ENCODE measurements at places on chromosomes 12 and 14. TPM values are rescaled to one million over a fixed set of nuclear protein-coding genes. Genes with fewer than 3 reads are reported as not detected.
A peak's percentile ranks its signal among the peaks of the same experiment; 100 is the strongest.

- no peak overlapping the region for H3K27ac ChIP-seq
- no peak overlapping the region for H3K4me3 ChIP-seq
- H3K36me3 ChIP-seq = no peaks in the 10 kb centered on the region
Measured at GRCh38 chr12:45131506-45131905, 80.6 kb upstream of the DBX2 start.

GRCh38 chr12:128542844-128543243, 275.9 kb downstream of the TMEM132C start:
- H3K4me3 ChIP-seq = no peak overlapping the region
- no peak overlapping the region for H3K27ac ChIP-seq
- no peaks in the 10 kb centered on the region for H3K4me1 ChIP-seq
- H3K36me3 ChIP-seq = no peaks in the 10 kb centered on the region

DNA sequence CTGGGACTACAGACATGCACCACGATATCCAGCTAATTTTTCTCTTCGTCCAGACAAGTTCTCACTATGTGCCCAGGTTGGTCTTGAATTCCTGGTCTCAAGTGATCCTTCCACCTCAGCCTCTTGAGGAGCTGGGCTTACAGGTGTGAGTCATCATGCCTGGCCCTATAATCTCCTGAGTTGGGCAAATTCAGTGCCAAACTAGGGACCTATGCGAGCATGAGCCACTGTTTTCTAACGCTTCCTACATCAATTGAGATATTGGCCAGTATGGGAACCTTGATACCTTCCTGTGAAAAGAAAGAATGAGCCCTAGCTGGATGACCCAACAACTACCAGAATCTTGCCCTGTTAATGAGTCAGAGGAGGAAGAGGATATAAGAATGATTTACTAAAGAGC, 585.2 kb downstream of the C12orf50 start:
- H3K27me3 ChIP-seq = no peaks in the 10 kb centered on the region
- H3K36me3 ChIP-seq = no peaks in the 10 kb centered on the region
- H3K4me1 ChIP-seq = no peaks in the 10 kb centered on the region
- no peak overlapping the region for H3K27ac ChIP-seq

DNA sequence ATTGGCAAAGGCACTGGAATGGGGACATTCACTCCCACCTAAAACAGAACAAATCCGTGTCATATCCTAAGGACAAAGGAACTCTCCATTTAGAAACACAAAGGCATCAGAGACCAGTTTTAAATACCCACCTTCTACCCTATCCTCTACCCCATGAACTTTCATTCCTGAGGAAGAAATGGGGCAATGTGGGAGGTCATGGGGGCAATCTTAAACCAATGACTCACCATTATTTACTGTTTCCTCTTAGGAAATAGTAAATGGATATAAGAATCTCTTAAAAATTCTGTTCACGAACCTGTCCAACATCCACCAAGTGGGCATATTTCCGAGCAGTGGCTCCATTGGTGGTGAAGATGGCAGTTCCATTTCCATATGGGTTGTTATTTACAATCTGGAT, 19.4 kb downstream of the ALDH6A1 start:
- no peak for DNase-seq
- H3K36me3 ChIP-seq = no peaks in the 10 kb centered on the region
- no peak overlapping the region for H3K27ac ChIP-seq
- H3K4me1 ChIP-seq = no peaks in the 10 kb centered on the region

- no peaks in the 10 kb centered on the region for H3K4me1 ChIP-seq
- no peak overlapping the region for H3K4me3 ChIP-seq
Measured at GRCh38 chr12:32785557-32785956, 29.9 kb upstream of the YARS2 start.

DNA sequence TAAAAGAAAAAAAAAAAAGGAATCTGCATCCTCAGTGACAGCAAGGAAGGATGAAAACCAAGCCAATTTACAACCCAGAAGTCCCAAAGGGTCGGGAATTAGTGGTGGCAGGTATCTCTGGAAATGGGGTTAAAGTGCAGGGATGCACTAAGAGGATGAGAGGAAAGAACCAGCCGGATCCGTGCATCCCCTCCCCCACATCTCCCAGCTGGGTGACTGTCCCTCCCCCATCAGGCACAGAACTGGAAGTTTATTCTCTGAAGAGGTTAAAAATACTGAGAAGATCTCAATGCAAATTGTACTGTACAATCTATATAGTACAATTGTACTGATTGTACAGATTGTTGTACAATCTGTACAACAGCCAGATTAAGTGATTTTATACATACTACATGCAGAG, 15.4 kb downstream of the CLMN start:
- H3K4me1 ChIP-seq = no peaks in the 10 kb centered on the region
- no peak overlapping the region for H3K4me3 ChIP-seq
- H3K27ac ChIP-seq = no peak overlapping the region

- no peak overlapping the region for H3K27ac ChIP-seq
- H3K4me1 ChIP-seq = no peaks in the 10 kb centered on the region
- H3K27me3 ChIP-seq = no peaks in the 10 kb centered on the region
- DNase-seq = peak; percentile 20
Measured at GRCh38 chr12:100668945-100669536, 95.6 kb downstream of the GAS2L3 start.

DNA sequence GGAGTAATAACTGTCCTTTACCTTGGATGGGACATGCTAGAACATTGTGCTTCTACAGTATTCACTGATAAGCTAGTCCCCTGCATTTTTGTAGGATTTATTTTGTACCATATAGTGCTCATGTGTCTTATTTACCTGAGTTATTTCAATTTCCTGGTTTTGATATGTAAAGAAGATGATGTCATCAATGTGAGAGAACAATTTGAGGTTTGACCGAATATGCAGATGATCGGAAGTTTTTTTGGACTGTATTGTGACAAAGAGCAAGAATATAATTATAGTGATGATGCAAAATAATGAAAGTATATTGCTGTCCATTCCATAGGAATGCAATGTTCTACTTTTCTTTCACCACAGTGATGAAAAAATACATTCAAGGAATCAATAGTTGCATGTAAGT, 114.8 kb downstream of the RERGL start:
- DNase-seq = no peak
- no peaks in the 10 kb centered on the region for H3K36me3 ChIP-seq
- H3K4me3 ChIP-seq = no peak overlapping the region
- H3K27me3 ChIP-seq = no peaks in the 10 kb centered on the region

- H3K4me1 ChIP-seq = peaks cover 11% of the 10 kb centered on the region
- no peak for DNase-seq
- H3K27ac ChIP-seq = no peak overlapping the region
- no peaks in the 10 kb centered on the region for H3K36me3 ChIP-seq
Measured at GRCh38 chr14:50520947-50521815, 11.2 kb downstream of the MAP4K5 start.

DNA sequence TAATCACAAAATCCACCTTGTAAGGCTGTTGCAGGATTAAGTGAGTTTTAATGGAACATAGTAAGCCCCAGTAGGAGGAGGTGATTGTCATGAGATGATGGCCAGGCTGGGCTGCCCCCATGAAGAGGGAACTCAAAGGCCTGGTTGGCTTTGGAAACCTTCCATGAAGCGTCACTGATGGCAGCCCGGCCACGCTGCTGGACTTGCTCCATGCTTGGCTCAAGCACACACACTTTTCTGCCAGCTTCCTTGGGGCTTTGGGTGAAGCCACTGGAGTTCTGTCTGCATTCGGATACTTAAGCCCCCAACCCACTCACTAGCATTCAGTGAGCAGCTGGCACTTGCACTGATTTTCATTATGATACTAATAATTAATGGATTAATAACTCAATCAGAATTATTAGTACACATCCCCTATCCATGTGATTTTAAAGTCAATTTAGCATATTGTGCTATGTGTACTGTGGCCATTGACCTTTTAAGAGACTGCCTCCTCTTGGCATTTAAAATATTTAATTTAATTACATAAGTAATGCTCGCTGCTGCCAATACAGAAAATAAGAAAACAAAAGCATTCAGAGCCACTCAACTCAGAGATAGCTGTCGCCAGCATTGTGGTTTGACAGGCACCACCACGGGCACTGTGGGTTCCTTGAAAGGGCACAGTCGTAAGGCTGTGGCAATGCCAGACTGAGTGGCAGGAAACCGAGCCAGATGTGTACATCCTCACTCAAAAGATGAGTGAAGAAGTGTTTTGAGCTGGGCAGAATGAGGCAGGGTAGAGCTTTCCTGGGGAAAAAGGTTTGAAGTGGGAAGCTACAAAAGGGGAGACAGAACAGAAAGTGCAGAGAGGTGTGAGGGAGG, 15.9 kb downstream of the KRT85 start:
- no peak overlapping the region for H3K27ac ChIP-seq
- peak; percentile 80 for DNase-seq
- H3K27me3 ChIP-seq = no peaks in the 10 kb centered on the region
- peaks cover 19% of the 10 kb centered on the region for H3K4me1 ChIP-seq

DNA sequence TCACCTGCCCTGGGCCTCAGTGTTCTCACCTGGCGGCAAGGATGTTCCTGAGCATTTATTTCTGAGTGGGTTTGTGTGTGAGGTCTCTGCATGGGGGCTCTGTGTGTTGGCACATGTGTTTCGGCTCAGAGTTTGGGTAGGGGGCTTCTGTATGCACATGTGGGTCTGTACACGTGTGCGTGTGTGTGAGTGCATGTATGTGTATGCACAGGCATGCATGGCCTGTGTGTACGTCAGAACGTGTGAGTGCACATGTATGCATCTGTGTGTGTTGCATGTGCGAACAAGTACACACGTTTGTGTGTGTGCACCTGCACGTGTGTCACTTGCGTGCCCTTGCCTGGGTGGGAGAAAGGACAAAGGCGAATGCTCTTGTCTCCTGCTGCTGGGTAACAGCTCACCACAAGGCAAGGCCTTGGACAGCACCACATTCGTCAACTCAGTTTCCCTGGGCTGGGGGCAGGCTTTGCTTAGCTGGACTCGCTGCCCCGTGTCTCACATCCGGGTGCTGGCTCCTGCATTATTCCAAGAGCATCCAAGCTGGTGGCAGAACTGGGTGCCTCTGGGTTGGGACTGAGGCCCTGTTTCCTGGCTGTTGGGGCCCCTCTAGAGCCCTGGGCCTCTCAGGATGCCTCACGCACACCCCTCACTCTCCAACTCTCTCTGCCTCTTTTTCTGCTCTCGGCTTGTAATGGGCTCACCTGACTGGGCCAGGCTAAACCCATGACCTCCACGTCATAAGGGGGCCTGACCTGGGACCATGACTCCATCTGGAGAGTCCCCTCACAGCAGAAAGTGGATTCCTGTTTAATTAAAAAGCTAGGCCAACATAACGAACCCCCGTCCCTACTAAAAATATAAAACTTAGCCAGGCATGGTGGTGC, 153.6 kb upstream of the C14orf180 start:
- H3K4me3 ChIP-seq = no peak overlapping the region
- no peak overlapping the region for H3K27ac ChIP-seq
- no peak for DNase-seq
- H3K36me3 ChIP-seq = no peaks in the 10 kb centered on the region

DNA sequence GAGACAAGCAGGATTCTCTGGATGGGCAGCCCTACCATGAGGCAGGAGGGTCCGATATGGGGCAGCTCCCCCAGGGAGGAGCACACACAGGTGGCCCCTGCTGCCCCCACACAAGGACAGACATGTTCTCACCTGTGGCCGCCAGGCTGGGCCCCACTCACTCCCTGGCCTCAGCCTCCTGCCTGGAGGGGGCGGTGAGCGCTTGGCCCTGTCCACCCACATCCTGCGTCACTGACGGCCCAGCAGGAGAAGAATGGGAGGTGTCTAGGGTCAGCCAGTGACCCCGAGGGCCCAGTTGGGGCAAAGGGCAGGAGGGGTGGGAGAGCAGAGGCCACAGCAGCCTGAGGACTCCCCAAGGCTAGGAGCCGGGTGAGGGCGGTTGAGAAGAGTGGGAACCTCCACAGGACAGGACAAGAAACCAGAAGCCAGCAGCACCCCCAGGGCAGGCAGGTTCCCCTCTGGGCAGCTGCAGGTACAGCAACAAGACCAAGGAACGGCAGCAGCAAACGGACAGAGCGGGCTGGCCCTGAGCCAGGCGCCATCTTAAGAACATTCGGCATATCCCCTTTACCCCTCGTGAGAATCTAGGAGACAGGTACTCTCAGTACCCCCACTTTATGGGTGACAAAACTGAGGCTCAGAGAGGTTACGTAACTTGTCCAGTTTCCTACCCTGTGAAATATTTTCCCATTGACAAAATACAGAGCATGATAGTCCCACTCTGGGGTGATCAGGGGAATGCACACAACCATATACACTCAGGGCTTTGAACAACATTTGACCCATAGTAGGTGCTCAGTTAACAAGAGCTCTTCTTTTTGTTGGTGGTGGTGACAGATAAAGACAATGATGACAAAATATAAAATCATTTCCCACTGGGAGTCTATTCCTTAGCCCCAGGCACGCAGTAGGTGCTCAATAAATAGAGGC, 74.3 kb downstream of the NCOR2 start:
- DNase-seq = no peak
- H3K27ac ChIP-seq = no peak overlapping the region
- no peak overlapping the region for H3K4me3 ChIP-seq
- no peaks in the 10 kb centered on the region for H3K4me1 ChIP-seq

NPFF gene
- not detected for total RNA-seq

PLCZ1 gene
- total RNA-seq = not detected

AMN gene
- total RNA-seq = 4.0 TPM

TAS2R9 gene
- not detected for total RNA-seq

CCDC38 gene
- not detected for total RNA-seq

PRH2 gene
- 0.65 TPM for total RNA-seq

LGR5 gene
- total RNA-seq = not detected

KIF21A gene
- 5.0 TPM for total RNA-seq

TEX52 gene
- not detected for total RNA-seq

PZP gene
- not detected for total RNA-seq

C12orf50 gene
- total RNA-seq = 0.16 TPM

Data from naive thymus-derived CD4-positive, alpha-beta T cell (primary cell).